ENCODE measurements at places on chromosomes 16 and 17.

GRCh38 chr16:56610017-56610608 lies 1.7 kb downstream of the MT2A start:
- DNase-seq: peak; percentile 58

GRCh38 chr17:28247671-28248555 lies 71.1 kb upstream of the TMEM97 start:
- DNase-seq: no peak

GRCh38 chr16:12455287-12455798 lies 348.3 kb downstream of the CPPED1 start:
- DNase-seq: no peak

- no peak for DNase-seq
Measured at GRCh38 chr16:68351991-68352431, 41.2 kb downstream of the PRMT7 start.

- DNase-seq: no peak
Measured at GRCh38 chr17:47945529-47946508, 4.4 kb downstream of the PNPO start.

- DNase-seq: no peak
Measured at GRCh38 chr17:49407086-49407485, 7.6 kb downstream of the PHB1 start.

DNA sequence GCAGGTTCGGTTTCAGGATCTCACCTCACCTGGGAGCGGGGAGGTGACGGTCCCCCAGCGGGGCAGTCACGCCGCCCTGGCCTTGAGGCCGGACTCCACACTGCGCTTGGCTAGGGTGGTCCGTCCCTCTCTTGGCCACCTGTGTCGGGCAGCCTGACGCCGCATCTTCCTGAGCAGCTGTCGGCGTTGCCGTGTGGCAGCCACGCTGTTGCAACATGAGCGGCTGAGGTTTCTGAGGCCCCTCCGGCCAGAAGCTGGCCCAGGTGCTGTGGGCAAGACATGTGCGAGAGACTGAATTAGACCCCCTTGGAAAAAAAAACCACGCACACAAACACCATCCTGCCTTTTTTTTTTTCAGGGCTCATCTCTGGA lies 49.2 kb downstream of the IRF8 start:
- no peak for DNase-seq

DNA sequence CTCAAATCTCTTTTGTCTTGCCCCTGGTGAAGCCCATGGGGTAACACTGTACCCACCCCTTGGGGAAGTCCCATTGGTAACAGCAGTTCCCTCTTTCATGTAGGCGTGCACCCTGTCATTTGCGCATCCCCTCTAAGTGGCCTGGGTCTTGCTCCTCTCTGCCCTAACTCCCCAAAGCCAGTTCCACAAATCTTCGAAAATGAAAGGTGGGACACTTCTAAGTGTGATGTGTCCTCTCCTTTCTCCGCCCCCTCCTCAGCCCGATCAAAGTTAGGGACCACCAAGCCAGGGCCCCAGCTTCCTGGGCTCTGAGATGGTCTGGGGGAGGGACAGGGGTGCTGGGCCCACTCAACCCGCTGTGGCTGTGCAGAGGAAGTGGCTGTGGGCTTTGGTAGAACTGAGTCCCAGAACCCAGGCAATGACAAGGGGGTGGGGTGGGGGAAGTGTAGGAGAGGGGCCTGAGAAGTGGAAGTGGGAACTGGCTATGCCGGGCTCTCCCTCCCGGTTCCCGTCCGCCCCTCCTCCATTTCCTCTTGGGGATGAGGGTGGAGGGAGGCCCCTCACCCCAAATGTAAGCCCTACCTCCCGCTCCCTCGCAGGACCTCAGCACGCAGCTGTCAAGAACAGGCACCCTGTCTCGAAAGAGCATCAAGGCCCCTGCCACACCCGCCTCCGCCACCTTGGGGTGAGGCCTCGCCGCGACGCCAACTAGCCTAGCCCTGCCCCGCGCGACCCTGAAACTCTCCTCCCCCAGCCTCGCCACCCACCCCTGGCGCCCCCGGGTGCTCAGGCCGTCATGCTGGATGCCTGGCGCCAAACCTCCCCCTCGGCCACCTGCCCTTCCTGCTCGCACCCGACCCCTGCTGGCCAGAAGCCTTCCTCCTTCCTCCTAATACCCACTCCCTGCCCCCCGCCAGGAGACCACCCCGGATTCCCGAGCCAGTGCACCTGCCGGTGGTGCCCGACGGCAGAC lies 8.7 kb downstream of the ABI3 start:
- no peak for DNase-seq

DNA sequence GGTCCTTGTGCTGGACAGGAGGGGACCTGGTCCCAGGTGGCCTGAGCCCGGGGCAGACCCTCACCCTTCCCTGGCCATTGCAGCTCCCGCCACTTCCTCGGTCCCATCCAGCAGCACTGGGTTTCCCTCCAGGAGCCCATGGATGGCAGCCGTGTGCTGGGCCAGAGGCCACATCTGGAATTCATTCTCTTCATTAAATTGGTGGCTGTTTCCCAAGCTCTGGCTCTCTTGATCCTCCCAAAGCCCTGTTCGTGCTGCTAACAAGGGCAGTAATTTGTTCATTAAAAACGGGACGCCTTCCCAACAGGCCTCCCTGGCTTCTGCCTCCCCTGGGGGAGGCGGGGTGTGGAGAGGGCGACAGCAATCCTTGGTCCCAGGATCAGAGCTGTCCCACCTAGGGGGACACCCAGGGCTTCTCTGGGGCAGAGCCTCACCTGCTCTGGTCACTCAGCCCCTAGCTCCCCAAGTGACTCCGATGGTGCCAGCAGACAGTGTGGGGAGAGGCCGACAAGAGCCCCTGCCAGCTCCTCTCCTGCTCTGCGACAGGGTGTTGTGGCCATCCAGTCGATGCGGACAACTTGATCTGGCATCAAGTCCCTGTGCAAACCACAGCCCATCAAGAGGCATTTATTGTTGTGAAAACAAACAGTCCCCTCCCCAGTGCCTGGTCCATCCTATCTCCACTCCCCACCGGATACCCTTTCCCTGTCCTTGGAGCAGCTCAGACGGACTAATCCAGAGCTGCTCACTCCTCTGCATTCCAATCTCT lies 44.0 kb downstream of the SDK2 start:
- DNase-seq: no peak

GRCh38 chr17:79979816-79980215 lies 55.9 kb downstream of the TBC1D16 start:
- DNase-seq: no peak

Data from stimulated activated CD8-positive, alpha-beta memory T cell treated with anti-CD3 and anti-CD28 coated beads, Interleukin-4, amount 100 ng/mL, for 4 hours (primary cell).